ENCODE measurements at places on chromosomes 13 and 19.
A peak's percentile ranks its signal among the peaks of the same experiment; 100 is the strongest.

DNA sequence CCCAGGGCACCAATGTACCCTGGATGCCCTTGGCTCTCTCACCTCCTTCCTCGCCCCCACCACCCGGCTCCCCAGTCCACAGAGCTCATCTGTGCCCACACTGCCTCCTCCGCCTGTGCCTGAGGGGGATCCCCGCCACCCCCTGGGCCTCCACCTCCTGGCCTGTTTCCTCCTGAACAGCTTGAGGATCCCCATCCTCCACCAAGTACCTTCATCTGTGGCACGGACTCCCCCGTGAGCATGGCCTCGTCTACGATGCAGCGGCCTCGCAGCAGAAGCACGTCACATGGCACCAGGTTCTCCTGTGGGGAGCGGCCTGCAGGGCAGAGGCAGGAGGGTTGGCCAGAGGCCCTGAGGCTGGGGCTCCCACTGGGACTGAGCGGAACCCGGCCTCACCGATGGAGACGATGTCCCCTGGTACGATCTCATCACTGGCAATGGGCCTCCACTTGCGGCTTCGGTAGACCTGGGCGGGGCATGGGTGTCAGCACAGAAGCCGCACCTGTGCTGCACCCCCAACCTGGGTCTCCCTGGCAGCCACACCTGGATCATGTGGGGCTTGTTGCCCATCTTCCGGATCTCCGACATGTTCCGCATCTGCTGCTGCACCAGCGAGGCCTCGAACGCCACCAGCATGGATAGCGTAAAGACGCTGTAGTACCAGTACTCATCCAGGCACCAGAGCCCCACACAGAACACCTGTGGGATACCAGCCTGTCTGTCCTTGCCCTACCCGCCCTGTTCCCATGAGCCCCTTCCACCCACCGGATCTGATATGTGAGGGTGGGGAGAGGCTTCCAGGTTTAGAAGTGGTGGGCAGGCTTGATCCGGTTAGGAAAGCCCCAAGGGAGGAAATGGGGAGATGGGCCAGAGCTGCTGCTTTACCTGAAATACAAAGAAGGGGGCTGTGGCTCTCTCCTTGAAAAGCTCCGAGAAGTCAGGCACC lies 6.8 kb downstream of the ATP13A1 start:
- DNase-seq, result no peak

DNA sequence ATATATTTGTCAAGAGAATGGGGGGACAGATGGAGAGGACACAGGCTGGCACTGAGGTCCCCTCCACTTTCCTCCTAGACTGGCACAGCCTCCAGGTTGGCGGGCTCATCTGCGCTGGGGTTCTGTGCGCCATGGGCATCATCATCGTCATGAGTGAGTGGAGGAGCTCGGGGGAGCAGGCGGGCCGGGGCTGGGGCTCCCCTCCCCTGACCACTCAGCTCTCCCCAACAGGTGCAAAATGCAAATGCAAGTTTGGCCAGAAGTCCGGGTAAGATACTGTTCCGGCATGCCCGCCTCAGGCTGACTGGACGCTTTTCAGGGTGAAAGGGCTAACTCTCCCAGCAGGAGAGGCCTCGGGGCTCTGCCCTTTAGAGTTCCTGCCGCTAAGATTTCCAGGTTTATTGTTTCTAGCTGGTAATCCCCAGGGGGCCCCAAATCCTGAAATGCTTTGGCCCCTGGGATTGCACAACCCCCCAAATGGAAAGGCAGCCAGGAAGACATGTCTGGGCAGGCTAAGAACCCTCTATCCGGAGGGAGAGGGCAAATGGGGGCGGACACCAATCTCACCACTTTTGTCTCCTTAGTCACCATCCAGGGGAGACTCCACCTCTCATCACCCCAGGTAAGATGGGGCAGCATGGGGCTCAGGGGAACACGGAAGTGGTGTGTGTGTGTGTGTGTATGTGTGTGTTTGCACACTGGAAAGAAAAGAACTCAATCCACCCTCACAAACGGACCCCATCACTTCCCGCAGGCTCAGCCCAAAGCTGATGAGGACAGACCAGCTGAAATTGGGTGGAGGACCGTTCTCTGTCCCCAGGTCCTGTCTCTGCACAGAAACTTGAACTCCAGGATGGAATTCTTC lies 7.3 kb downstream of the FXYD3 start:
- DNase-seq, result no peak

GRCh38 chr13:113927661-113928581 lies 46.0 kb downstream of the C13orf46 start:
- DNase-seq, result no peak

GRCh38 chr13:31742097-31742734 lies 2.9 kb downstream of the RXFP2 start:
- DNase-seq, result peak; percentile 33

- DNase-seq, result no peak
Measured at GRCh38 chr19:33960566-33960965, 163.9 kb downstream of the KCTD15 start.

DNA sequence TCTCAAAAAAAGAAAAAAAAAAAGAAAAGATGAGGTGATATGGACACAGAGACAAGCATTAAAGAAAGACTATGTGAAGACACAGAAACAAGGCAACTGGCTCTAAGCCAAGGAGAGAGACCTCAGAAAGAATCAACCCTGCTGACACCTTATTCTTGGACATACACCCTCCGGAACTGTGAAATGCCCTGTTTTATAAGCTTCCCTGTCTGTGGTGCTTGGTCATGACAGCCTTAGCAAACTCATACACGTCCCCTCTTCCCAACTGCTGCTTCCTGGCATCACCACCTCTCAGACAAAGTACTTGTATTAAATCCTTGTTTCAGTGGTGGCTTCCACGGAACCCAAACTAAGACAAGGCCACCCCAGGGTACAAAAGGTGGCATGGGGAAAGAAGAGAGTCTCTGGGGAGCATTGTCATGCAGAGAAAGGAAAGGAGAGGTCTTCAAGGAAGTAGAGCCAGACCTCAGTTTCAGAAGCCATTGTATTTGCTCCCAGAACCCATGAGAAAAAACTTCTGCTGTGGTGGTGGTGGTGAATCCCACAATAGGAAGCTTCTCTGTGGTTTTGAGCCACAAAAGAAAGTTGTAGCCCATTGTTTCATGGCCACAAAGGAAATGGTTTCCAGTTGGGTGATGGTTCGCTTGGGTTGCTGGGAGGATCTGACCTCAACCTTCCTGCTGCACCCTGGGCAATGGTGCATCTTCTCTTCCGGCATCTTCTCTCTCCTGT lies 16.3 kb upstream of the TSPAN16 start:
- no peak for DNase-seq

DNA sequence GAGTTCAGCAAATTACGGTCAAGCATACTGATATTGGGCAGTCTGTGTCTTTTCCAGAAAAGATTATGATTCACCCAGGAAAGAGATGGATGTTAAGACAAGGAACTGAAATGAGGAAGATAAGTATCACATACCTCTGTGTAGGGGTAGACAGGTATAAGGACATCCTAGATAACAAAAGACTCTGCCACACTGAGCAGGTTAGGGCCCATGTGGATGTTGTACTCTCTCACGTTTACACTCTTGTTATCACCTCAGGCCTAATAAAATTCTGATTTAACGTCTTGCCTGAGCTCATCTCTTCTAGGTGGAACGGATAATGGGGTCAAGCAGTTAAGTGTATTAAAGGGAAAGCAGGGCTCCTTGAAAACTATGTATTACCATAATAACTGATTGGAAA lies 2480.8 kb downstream of the PCDH9 start:
- no peak for DNase-seq

DNA sequence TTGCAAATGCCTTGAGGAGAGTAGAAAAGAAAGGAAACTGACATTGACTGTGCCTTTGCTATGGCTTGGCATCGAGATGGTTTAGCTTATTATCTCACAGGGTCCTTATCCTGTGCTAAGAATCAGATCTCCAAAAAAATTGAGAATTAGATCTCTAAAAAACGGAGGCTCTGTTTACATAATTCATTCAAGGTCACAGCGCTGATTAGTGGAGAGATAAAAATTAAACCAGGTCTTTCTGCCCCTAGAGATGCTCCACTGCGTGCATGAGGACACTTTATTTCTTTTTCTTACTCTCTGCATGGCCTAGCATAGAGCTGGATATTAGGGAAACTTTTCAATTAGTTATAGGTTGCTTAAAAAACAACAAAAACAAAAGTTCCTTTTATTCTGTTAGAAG lies 17.3 kb downstream of the LRCH1 start:
- no peak for DNase-seq

GRCh38 chr13:87207280-87208003 lies 463.7 kb upstream of the SLITRK5 start:
- no peak for DNase-seq

GRCh38 chr13:98875146-98875729 lies 102.6 kb downstream of the DOCK9 start:
- DNase-seq, result no peak

DNA sequence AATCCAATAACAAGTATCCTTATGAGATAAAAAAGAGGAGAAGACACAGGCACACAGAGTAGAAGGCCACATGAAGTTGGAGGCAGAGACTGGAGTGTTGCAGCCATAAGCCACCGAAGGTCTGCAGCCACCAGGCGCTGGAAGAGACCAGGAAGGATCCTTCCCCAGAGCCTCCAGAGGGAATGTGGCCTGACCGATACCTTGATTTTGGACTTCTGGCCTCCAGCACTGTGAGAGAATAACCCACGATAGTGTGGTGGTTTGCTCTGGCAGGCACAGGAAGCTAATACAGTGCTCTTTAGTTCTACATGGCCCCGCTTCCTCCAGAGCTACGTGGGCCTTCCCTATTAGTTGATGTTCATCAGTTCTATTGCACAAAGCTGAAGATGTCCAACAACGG lies 15.3 kb upstream of the SULT2A1 start:
- DNase-seq, result no peak

DNA sequence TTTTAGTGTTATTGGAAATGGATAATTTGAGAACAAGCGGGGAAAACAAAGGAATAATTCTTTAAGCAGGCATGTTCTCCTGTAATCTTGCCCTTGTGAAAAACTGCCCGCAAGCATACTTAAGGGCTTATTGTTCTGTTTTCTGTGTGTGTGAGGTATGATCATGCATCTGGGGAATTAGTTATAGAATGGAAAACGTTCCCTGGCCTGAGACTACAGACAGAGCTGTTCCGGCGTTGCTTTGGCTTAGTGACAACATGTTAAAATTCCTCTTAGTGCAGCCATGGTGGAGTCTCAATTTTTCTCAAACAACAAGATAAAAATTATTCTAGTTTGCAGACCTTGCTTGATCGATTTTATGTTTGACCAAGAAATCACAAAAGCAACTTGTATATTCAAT lies 560.2 kb upstream of the SPRY2 start:
- no peak for DNase-seq

DNA sequence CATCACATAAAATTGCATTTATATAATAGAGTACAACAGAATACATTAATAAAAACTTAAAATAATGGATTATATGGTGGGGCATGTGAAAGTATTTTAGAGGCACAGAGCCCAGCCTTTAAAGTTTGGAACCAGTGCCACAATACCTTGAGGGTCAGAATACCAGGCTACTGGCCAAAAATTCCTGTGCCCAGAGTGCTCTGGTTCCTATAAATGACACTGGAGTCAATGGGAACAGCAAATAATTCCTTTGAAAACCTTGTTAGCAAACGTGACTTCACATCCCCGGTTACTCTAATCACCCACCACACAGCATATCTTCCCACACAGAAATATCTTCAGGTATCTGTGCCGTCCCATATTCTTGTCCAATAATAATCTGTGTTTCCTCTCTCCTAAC lies 1242.6 kb downstream of the DIAPH3 start:
- no peak for DNase-seq

- DNase-seq, result no peak
Measured at GRCh38 chr19:4260613-4261191, 13.8 kb downstream of the YJU2 start.

DNA sequence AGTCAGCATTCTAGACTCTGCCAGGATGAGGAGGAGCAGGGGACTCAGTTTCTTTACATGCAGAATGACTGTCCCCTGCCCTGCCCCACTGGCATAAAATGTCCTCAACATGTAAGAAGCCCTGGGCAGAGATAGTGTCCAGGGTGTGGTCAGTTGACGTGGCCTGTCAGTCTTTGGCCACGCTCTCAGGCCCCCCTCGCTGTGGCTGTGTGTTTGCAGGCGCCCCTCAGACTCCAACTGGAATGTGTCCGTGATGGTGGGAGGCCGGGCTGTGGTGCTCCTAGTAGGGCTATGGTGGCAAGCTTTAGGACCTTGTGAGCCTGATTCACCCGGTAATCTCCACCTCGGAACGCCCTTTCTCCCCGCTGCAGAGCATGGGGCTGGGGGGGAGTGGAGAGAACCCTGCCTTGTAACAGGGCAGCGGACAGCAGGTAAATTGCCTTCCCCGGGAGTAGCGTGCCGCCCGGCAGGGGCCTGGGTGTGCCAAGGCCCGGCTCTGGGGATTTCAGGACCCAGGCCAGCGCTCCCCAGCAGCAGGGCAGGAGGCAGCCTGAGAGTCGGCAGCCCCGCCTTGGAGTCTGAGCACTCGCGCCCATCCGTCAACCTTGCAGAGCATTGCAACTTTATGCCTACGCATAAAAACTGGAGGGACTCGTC lies 62.3 kb downstream of the CHST8 start:
- no peak for DNase-seq

Data from stimulated activated CD4-positive, alpha-beta T cell treated with anti-CD3 and anti-CD28 coated beads, Interleukin-1b, Interleukin-23, amount 100 ng/mL, for 24 hours (primary cell).